ENCODE measurements at places on chromosomes 6 and 20.

DNA sequence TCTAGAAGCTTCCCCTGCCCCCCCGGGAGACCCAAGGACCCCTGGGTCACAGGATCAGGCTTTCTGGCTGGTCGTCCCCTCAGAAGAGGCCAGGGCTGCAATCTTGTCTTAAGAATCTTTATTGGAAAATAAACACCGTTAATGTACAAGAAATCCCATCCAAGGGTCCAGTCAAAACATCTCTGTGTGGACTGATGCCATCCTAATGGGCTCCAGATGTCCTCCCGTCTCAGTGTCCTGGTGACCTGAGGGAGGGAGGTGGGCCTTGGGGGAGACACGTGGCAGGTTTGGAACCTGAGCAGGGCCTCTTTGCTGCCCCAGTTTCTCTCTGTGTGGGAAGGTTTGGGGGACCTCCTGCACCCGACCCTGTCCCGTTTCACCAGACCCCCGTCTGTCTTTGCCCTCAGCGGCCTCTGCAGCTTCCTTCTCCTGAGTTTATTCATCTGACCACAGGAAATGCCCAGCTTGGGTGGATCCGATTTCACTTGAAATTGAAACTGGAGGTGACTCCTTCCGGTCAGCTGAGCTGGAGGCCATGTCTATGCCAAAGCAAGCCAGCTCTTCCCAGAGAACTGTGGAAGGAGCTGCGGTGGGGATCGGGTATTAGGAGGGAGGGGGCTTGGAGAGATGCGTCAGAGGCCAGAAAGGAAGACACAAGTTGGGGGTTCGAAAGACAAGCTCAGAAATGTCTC, 75.1 kb downstream of the SLC2A10 start:
- no peak for DNase-seq

DNA sequence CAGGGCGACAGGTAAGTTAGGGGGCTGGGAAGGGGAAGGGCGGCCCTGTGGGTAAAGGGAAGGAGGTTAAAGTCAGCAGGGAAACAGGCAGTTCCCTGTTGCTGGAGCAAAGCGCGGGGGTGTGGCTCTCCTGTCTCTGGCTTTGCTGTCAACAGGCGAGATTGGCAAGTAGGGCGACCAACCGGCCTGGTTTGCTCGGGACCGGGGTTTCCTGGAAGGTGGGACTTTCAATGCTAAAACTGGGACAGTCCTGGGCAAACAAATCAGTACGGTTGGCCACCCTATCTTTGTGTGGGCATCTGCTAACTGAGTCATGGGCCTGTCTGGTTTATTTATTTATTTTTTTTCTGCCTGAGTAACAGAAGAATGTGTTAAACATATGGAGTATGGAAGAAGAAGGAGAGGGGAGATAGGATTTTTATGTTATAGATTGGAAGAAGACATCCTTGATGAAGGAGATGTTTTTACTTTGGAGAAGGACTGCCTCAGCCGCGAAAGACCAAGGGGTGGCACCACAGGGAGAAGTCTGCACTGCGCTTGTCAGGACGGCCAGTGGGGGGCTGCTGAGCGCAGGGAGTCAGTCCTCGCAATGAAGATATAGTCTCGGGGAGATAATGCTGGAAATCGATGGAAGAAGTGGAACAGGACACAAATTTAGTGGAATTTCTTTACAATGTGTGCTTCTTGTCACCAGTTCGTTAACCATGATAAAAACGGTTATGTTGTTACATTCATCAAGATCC, 43.4 kb upstream of the ESR1 start:
- no peak for DNase-seq

- no peak for DNase-seq
Observed at GRCh38 chr20:13105864-13106457, 97.2 kb downstream of the SPTLC3 start.

DNA sequence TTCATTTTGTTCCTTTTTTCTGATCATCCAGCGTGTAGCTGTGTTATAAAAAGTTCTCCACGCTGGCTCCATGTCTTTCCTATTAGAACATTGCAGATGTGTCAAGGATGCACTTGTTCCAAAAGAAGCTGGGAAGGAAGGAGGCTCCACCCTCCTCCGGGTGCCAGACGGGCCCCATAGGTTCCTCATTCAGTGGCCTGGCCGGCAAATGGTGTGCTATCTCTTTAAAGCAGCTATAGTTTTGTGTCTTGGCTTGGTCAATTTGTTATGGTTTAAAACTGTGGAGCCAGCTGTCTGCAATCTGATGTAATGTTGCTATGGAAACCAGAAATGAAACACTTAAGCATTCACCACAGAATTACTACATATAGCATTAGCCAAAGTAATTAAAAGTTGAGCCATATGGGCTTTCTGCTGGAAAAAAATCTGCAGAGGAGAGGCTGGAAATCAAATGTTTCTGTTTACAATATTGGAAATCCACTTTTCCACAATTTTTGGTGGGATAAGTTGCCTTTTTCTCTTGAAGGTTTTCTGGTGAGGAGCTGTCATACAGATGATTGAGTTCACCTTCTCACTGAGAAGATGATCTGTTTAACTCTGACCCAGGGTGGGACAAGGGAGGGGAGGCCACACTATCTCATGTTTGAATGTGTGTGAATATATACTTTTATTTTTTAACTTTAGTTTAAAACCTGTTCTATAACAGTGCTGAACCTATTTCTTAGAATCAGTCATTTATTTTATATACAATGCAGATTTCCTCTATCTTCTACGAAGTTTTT, 167.4 kb downstream of the SASH1 start:
- no peak for DNase-seq

DNA sequence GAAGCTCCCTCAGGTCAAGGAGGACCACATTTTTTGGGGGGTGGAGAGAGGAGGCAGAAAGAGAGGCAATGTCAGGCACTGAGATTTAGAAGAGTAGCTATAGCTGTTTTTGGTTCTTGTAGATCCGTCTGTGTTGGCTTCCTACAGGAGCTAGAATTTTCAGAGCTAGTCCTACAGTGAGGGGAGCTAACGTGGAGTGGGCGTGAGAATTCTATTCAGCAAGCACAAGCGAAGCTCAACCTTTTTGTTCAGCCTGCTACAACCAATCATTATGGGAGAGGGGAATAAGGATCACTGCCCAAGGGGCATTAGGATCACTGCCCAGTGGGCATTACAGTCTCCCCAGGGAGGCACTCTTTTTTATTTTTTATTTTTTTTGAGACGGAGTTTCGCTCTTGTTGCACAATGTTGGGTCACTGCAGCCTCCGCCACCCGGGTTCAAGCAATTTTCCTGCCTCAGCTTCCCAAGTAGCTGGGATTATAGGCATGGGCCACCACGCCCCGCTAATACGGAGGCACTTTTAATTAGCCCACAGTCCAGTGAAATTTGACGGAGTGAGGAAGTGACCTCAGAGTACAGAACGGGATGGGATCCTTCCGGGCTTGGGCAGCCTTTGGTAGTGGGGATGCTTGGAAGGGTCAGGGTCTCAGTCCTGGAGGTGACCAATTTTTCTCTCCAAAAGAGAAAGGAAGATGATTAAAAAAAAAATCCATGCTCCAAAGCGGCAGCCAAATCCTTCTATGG, 1.1 kb upstream of the PANK2 start:
- DNase-seq, result no peak

DNA sequence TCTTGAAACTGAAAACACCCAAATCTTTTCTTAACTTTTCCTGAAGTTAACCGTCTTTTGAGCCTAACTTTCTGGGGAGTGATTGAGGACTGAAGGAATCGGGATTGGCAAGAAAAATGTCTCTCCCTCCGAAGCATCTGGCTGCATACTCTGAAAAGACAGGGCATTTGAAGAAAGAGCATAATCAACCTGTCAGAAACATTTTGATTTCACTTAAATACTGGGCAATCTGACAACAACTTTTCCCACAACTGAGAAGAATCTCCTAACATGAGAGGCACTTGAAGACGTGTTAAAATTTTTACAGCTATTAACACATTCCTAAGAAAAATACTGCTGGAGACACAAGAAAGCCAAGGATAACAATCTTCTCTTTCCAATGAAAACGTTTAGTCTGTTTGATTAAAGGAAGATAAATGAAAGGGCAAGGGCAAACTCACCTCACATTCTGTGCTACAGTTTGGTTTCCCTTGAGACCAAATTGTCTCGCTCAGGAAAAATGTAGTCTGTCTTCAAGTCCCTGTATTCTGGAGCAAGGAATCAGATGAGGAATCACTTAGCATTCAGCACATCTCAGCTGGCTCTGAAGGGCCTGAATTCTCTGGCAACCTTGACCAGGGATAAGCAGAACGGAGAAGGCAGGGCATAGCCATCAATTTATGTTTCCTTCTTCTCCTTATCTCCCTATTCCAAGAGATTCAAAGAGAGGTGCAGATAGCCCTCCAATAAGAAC, 76.1 kb downstream of the TBX18 start:
- DNase-seq, result no peak

DNA sequence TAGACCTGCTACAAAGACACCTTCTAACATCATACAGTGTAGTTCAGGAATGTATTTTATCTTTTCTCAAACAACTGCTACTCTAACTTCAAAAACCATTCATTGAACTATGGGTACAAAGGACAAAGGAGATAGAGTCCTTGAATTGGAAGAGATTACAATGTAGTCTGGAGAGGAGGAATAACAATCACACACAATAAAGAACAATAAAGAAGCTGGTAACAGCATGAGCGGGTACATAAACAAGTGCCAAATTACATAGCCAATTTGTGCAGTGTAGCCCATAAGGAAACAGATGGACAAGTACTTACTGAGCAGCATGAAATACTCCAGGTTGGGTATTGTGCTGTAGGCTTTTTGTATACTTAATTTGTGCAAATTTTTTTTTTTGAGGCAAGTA, 44.3 kb downstream of the OSTM1 start:
- DNase-seq, result no peak

- no peak for DNase-seq
Observed at GRCh38 chr6:158161566-158162254, 6.4 kb downstream of the SERAC1 start.

DNA sequence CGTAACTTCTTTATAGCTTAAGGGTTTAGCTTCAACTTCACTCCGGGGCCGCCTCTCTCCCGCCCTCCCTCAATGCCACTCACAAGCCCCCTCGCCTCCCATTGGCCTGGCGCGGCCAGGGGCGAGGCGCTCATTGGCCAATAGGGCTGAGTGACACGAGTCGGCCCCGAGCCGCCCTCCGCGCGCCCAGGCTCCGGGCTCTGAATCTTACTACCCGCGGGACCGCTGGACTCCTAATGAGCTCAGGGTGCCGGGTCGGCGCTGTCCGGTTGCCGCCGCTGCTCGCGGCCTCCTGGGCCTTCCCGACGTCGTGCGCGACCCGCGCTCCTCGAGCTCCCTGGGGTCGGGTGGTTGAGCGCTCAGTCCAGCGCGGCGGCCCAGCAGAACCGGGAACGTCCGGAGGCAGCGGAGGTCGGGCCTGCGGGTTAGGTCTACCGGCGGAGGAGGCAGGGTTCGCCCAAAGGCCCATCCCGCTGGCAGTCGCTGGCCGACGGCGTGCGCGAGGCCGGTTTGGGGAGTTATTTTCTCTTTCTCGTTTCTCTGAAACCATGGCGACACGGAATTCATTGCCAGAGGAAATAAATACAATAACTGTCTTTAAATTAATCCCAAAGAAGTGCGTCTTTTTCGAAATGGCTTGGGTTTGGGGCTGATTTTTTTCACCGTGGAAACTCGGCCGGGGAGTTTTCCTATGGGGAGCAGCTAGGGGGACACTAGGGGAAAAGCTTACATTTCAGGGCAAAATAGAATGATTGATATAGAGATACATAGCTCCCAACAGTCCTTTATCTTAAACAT, at the start of gene SIM1:
Gene SIM1, minus strand, starts transcription at position 19 of the 798 bp plus-strand sequence. CDS start 1,453 bp downstream, outside the sequence.
- DNase-seq, result no peak

DNA sequence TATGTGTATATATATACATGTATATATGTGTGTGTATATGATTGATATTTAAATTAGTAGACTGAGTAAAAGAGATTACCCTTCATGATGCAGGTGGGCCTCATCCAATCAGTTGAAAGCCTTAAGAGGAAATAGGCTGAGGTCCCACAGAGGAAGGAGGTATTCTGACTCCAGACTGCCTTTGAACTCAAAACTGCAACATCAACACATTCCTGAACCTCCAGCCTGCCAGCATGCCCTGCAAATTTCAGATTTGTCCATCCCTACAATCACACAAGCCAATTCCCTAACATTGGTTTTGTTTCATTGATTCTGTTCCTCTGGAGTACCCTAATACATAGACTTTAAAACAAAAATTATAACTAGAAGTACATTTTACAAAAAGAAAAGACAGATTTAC, 22.9 kb downstream of the SPINT4 start:
- DNase-seq, result no peak

DNA sequence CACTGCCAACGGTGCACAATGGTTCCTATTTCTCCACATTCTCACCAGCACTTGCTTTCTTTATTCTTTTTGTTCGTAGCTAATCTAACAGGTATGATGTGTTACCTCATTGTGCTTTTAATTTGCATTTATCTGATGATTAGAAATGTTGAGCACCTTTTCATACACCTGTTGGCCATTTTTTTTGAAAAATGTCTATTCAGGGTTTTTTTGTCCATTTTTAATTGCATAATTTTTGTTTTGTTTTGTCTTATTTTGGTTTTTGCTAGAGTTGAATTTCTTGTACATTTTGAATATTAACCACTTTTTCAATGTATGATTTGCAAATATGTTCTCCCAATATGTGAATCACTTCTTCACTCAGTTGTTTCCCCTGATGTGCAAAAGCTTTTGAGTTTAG, 150.6 kb downstream of the TENT5A start:
- DNase-seq, result no peak

- DNase-seq, result no peak
Observed at GRCh38 chr20:58138395-58138794, 90.1 kb downstream of the ANKRD60 start.

GRCh38 chr20:41654884-41655283, 36.7 kb upstream of the CHD6 start:
- no peak for DNase-seq

DNA sequence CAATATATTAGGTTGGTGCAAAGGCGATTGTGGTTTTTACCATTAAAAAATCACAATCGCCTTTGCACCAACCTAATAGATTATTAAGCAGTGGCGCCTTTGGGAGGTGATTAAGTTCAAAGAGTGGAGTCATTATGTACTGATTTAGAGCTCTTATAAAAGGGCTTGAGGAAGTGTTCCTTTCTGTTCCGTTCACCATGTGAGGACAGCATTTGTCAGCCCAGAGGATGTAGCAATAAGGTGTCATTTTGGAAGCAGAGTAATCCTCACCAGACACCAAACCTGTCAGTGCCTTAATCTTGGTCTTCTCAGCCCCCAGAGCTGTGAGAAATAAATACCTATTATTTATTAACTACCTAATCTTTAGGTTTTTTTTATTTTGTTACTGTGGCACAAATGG, 542.1 kb upstream of the MAN1A1 start:
- DNase-seq, result no peak

Measured in T follicular helper cell (primary cell).